ENCODE measurements at places on chromosomes 1 and 21.

GRCh38 chr21:41578716-41579115, 70.8 kb upstream of the TMPRSS2 start:
- DNase-seq: no peak

GRCh38 chr1:198672124-198672523, 33.3 kb downstream of the PTPRC start:
- DNase-seq: no peak

DNA sequence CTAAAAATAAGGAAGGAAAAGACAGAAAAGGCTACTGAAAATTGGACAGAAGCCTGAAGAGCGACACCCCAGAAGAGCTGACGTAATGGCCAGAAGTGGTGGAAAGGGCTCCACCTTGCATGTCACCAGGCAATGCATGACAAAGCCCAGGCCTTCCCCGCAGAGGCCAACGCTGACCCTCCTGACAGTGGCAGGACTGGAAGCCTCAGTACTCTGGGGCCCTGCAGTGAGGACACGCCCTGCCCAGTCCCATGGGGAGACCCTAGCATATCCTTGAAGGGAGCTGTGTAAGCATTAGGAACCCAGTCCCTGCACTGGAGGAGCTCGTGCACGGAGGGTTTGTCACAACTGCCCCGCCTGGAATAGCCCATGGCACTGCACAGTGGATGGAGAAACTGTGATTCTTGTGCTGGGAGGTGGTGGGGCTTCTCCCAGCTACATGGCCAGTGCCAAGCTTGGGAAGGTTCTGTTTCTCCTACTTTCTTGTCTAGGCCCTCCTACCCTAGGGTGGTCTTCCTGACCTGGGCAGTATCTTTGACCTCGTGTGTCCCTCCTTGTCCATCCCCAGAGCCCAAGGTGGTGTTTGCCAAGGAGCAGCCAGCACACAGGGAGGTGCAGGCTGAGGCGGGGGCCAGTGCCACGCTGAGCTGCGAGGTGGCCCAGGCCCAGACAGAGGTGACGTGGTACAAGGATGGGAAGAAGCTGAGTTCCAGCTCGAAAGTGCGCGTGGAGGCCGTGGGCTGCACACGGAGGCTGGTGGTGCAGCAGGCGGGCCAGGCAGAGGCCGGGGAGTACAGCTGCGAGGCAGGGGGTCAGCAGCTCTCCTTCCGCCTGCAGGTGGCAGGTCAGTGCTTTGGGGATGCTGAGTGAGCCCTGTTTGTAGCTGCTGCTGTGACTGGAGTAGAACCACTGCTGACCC, 60.4 kb downstream of the OBSCN start:
- DNase-seq: no peak

GRCh38 chr1:151681923-151682322, 34.7 kb downstream of the CELF3 start:
- no peak for DNase-seq

DNA sequence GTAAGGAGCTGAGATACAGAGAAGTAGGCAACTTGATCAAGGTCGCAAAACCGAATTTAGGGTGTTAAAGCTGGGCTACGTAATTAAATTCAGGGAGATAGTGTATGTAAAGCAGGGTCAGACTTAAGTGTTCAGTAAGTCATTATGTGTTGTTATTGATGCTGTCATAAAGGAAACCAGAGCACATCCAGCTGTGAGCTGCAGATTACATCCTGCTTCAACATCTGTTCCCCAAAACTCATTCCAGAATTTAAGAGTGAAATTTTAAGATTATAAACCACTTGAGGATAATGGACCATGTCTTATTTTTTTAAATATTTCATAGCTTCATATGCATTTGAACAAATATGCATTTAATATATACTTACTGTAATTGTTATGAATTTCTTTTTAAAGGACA, 49.7 kb downstream of the IVNS1ABP start:
- DNase-seq: no peak

GRCh38 chr21:35779690-35780570, 280.4 kb downstream of the SETD4 start:
- no peak for DNase-seq

- DNase-seq: no peak
These were observed 110.8 kb upstream of the HOOK1 start for GRCh38 chr1:59703918-59704378.

DNA sequence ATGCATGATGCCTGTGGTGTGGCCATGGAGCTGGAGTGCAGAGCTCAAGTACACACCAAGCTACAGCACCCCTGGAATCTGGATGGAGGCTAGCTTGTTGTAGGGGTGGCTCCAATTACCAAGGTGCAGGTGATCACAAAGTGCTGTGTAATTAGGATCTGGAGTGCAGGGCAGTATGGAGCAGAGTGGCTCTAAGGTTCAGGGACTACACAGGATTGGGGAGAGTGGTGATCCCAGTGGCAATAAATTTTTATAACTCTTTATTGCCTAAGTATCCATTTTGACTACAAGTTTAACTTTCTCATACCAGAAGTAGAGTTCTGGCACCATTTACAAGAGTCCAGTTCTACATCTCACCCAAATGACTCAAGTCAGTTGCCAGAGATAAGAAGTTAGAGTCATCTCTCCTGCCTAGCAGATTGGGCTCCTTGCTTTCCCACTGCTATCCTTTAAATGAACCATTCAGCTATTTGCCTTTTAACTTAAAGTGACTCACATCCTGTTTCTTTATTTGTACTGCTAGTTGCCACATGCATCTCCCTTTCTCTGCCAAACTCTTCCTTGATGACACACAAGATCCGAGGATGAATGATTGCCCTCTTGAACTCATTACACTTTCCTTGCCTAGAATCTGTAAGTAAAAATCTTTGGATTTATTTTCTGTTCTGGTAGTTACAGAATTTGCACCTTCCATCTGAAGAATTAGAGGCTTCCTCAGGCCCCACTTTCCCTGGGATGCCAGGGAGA, 427.2 kb downstream of the KCNT2 start:
- DNase-seq: no peak

DNA sequence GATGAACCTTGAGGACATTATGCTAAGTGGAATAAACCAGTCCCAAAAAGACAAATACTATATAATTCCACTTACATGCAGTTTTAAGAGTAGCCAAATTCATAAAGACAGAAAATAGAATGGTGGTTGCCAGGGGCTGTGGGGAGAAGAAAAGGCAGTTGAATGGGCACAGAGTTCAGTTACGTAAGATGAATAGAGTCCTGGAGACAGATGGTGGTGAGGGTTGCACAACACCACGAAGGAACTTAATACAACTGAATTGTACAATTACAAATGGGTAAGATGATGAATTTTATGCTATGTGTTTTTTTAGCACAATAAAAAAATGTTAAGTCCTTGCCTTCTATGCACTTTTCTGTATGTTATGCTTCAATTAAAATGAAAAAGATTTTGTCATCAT, 66.6 kb downstream of the CD34 start:
- no peak for DNase-seq

DNA sequence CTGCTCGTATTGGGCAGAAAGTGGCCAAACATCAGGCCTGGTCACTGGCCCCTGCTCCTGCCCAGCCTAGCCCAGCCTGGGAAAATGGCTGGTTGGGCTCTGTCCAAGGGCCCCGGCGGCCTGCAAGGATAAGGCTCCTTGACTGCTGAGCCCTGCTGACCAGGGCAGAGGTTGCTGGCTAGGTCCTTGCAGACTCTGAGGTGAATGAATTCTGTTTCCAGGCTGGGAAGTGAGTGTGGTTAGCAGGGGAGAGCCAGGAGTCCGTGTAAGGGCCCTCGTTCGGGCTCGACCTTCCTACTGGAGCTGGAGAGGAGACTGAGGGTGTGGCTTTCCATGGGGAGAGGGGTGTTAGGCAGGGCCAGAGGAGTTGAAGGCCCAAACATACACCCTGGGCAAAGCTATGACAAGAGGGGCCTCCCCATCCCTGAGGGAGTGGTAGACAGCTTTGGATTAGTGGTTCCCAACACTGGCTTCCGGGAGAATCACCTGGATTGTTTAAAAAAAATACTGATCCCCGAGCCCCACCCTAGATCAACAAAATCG, 20.6 kb downstream of the CSF1 start:
- DNase-seq: peak; percentile 50

DNA sequence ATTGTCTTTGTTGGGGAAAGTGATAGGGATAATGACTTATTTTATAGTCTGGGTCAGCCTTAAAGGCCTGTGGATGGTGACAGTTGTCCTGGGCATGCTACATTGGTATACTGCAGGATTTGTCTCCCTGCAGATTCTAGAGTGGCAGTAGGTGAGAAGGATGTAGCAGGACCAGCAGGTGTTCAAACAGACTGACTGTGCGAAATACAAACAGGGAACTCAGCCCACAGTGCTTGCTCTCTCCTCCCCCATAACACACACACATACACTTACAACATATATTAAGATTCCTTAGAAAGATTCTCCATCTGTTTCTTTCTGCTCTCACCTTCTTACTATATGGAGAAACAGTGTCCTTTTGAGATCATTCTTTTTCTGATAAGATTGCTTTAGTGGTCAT, 6.9 kb downstream of the PDE4B start:
- DNase-seq: peak; percentile 77

DNA sequence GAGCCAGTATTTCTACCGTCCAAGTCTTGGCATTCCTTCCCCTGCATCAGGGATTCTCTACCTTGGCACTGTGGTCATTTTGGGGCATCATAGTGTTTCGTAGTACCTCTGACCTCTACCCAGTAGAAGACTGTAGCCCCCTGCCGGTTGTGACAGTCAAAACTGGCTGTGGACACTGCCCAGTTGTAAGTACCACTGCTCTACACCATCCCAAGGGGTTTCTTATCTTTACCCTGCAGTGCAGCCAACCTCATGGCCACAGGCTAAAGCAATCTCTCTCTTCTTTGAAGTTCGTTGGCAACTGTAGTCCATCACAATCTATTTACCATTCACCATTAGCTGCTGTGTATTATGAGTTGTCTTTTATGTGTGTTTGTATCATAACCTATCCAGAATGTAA, 29.3 kb upstream of the ERO1B start:
- no peak for DNase-seq

DNA sequence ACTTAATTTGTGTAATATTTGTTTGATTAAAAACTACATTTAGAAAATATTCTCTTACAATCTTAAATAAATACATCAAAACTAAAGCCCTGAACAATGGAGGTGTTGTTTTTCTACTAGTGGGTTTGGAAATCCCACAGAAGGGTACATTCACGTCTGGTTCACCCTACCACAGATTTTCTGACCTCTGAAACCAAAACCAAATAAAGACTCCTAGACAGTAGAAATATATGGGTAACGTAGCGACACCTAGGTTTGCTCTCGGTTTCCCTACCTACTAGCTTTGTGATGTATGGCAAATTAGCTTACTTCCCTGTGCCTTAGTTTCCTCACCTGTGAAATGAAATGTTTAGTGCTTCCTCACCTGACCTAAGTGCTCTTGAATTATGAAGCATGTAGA, 312.6 kb downstream of the DPYD start:
- no peak for DNase-seq

DNA sequence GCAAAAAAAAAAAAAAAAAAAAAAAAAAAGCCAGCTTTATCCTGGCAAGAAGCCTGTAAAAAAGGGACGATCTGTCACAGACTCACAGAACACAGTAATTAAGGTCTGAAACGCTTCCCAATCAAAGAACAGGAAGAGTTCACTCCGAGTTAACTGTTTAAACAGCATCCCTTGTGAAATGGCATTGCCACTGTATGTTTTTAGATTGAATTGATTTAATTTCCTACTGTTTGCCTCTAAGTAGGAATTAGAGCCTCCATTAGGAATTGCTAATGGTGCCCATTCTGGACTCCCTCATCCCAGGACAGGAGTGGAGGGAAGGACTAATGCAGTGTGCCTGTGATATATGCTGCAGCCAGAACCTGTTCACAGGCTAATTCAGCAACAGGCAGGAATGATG, 370.8 kb downstream of the RWDD3 start:
- no peak for DNase-seq

DNA sequence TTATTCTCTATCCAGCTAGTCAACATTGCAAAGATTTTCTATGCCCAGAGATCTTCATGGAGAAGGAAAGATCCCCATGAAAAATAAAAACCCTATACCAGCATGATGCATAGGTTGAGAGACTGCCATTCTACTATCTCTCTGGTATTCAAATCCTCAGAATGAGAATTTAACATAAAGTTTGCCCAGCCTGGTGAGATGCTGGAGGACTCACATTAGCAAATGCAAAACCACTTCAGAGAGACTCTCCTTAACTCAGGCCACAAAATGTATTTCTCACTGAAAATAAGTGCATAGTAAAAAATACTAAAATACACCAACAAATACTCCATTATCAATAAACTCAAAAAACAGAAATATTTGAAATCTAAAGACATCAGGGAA, 430.0 kb upstream of the RUNX1 start:
- no peak for DNase-seq

DNA sequence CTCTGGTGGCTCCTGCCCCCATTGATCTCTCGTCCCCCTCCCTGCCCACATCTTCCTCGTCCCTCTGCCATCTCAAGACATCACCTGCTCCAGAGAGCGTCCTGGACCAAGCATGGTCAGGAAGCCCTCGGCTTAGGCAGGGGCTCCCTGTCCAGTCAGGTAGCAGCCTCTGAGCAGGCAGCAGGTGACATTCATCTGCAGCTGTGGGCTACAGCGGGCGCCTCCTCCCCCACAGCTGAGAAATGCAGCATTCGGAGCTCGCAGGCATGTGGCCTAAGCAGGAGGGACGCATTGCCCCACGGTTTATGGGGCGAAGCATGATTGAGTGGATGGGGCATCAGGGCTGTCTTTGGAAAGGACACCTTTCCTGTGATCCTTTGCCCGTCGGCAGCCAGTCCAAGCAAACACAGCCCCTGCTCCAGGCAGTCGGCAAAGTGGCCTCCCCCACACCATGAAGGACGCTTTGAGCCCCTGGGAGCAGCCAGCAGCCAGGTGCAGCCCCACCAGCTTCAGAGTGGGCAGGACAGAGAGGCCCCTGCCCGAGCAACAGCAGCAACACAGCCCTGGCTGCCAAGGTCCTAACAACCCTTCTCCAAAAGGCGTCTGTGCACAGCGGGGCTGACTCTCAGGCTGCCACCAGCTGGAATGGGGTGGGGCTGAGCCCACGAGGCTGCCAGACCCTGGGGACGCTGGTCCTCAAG, 234.1 kb upstream of the VAMP3 start:
- no peak for DNase-seq

DNA sequence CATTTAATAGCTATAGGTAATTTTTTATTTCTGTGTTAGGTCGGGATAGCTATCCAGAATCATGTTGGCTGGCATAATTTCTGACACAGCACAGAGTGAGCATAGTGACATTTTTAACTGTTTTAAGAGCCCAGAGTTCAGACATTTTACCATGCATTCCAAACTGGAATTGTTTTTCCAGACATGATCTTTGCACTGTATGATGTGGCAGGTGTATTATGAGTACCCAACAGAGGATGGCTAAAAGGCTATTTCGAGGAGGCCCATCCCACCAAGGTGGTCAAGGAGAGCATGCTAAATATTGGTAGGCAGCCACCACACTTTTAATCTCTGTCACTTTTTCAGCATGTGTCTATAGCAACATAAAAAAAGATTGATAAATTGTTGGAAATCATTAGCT, 137.3 kb upstream of the ST6GALNAC5 start:
- DNase-seq: no peak

GRCh38 chr1:160659566-160659965, 12.7 kb upstream of the SLAMF1 start:
- DNase-seq: no peak

DNA sequence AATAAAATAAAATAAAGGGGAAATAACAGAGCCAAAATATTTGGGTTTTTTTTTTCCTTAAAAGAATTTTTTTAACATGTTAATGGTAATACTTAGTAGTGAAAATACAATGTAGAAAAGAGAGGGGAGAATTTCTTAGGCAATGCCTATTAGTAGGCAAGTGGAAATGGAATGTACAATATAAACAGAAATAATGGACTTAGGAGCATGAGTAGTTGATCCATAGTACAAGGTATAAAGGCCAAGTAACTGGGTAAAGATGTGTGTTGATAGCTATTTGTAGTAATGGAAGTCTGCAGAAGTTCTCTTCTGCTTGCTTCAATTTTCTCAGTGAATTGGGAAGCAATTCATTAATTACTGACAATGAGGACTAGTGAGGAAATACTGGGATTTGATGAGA, 34.4 kb downstream of the TESK2 start:
- no peak for DNase-seq
